Lower leg skin (tissue), 4 donors: ENCODE measurements at places on chromosomes 5 and 9. TPM values are rescaled to one million over a fixed set of nuclear protein-coding genes. Genes with fewer than 3 reads are reported as not detected.

The CER1 gene
- not detected for total RNA-seq

The WNT8A gene
- not detected for total RNA-seq

The SEC61B gene
- 77.6 TPM for total RNA-seq

The FOXD4L3 gene
- not detected for total RNA-seq

The SAXO1 gene
- 0.56 TPM for total RNA-seq

The LCN9 gene
- total RNA-seq: not detected

The TRIM23 gene
- 14.3 TPM for total RNA-seq

The RGS7BP gene
- 1.7 TPM for total RNA-seq

DNA sequence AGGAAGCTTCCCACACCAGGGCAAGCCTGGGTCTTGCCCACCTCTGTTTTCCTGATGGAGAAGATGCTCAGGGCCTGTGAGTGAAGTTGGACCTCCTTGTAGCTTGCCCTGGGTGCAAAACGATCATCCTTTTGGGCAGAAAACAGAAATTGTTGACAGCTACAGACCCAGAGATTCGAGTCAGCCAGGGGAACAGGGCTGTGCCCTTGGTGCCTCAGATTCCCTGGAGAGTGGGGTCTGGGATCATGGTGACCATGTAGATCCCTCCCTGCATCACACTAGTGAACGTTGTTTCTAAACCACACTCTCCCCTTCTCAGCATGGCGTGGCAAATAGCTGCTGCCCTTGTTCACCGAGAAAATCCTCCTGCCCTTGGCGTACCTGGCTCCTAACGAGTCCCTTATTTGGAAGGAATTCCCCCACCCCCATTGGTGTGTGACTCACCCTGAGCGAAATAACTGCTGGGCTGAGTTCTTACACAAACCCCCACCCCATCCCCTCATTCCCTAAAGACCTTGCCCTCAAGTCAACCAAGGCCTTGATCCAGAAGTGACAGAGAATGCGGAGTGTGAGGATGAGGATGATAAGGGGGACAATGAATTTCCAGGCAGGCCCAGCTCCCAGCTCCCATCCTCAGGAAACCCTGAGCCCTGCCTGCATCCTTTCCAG lies 1.1 kb upstream of the DCANP1 start:
- peak; percentile 66 for DNase-seq

GRCh38 chr5:130032807-130033206 lies 128.5 kb downstream of the CHSY3 start:
- DNase-seq: peak; percentile 44

DNA sequence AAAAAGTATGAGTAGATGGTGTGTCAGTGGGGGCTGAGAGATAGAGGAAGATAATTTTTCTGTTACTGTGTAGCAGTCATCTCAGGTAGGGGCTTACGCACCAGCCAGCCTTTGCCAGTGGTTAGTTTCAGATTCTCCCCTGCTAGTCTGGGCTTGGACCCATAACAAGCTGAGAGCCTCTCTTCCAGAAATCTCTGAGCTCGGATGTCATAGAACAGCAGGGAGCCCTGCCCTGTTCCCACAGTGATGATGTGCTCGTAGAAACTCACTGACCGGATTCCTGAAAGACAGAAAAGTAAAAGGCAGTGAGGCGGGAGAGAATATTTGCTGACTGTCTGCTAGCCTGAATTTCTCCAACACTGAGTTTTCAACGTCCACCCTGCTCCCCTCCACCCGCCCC lies 37.2 kb downstream of the DCAF12 start:
- no peak for DNase-seq

GRCh38 chr9:2743937-2744529 lies 26.7 kb downstream of the KCNV2 start:
- no peak for DNase-seq

GRCh38 chr5:31855134-31856040 lies 216.5 kb downstream of the PDZD2 start:
- peak; percentile 89 for DNase-seq

- no peak for DNase-seq
Measured at GRCh38 chr9:132443951-132444607, 34.1 kb downstream of the CFAP77 start.

DNA sequence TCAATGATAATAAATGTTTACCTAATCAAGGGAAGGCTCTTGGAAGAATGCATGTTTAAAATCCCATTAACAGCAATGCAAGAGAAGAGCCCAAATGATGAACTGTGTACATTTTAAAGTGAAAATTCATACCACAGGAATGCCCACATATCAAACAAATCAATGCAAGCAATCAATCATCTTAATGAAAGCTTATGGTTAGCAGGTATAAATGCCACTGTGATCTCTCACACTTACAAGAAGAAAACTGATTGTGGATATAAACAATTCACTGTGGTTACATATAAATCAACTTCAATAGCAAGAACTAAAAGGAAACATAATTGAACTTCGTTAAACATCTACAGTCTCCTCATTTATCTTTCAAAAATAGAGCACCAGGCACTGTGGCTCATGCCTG lies 161.0 kb upstream of the RORB start:
- no peak for DNase-seq

GRCh38 chr9:96644137-96644536 lies 11.0 kb downstream of the PRXL2C start:
- DNase-seq: no peak

DNA sequence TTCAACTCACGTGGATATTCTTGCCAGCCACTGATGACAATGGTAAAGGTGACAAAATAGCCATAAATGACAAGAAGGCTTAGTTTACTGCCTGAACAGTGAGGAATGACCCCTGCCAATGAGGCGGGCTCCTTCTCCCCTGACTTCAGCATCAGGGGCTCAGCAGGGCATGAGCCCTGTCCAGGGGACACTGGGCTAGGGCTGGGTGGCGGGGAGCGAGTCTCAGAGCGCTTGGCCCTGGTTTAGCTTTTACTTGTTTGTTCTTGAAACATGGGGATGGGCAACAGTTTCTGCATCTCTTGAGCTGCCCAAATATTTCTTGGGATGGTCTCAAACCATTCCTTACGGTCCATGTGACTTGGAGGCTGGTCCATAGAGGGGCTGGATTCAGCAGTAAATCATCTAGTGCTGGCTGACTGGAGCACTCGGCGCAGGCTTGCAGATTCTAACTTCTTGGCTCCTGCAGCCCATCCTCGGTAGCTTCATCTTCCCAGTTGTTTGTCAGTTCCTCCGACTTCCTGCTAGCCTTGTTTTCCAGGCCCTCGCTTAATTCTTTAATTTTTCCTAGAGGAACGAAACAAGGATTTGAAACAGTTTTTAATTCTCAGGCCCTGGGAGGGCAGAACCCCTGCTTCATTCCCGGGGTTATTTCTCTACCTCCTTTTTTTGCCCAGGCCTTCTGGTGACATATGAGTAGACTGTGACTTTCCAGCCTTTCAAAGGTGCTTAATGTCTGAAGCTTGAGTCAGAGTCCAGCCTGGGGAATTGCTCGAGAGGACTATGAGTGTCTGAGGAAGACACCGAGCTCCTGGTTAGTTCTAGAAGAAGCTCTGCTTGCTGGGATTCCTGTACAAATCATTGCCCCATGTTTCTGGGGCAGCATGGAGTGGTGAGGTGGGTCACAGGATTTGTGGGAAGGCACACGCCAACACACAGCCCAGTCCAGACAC lies 4.5 kb upstream of the HMCN2 start:
- peak; percentile 80 for DNase-seq

- DNase-seq: no peak
Measured at GRCh38 chr9:22142671-22143070, 133.6 kb upstream of the CDKN2B start.

- no peak for DNase-seq
Measured at GRCh38 chr5:166086568-166086967, 2204.9 kb upstream of the WWC1 start.

DNA sequence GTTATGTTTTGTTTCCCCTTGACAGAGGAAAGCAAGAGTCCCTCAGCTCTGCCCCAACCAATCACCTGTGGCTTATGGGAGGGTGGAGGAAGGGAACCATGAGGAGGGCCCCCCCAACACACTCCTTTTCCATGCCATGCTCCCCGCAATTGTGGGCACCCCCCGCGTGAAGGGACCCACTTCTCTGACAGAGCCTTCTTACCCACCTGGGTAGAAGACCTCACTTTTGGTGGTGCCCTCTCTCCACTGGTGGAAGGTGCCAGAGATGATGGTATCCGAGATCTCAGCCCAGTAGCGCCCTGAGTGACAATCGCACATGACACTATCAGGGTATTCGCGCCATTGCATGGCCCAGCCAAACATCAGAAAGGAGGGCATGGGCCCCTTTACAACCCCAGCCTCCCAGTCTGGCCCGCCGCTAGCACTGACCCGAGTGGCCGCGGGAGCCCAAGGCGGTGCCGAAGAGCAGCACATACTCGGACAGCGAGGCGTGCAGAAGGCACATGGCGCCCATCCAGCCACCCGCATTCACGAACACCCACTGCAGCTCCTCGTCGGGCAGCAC lies 714 bp downstream of the SIGMAR1 start:
- no peak for DNase-seq

DNA sequence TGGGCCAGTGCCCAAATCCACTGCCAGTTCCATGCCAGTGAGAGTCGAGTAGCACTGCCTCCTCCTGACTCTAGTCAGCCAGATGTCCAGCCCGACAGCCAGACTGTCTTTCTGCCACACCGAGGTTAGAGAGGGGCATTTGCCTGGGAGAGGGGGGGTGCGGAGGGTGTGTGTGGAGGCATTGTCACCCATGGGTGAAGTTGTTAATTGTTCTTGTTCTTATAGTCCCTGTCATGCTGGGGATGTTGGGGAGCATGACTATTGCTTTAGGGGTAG lies 1.1 kb downstream of the RGP1 start:
- no peak for DNase-seq

DNA sequence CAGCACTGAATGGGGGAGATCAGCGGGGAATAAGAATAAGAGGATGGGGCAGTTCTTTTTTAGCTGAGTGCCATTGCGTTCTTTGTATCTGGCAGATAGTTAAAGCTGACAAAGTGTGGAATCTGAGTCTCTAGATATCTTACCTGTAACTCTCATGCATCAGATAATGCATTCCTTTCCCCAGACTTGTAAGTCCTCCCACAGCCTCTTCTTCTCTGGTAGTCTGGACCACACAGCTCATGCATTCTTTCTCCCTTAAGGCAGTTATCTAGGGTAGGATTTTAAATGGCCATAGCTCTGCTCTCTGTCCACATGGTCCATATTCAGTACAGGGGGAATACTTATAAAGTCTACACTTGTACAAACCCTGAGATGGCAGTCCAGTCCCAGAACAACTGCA lies 54.0 kb upstream of the FGF10 start:
- DNase-seq: no peak

DNA sequence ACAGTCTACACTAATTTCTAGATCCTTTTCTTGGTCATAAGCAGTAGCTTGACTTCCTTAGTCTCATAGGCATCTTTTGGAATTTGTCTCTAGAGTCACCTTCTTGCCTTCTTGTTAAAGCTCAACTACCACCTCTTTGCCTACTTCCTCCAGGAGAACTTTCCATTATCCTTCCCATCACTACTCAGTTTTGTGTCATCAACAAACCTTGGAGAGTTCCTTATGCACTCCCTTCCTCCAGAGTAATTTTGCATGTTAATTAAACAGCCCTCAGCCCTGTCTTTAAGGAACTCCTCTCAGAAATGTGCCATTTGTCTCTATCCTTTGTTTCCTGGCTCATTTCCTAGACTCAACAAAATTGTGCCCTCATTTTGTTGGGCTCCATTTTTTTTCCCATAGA lies 4.2 kb upstream of the EPB41L4B start:
- DNase-seq: no peak

DNA sequence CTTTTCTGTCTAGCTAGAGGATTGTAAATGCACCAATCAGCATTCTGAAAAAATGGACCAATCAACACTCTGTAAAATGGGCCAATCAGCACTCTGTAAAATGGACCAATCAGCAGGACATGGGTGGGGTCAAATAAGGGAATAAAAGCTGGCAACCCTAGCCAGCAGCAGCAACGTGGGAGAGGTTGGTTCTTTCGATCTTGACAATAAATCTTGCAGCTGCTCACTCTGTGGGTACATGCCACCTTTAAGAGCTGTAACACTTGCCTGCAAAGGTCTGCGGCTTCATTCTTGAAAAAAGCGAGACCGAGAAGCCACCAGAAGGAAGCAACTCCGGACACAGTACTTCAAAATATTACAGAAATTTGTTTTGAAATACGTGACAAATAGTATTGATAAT lies 424.6 kb upstream of the CDH9 start:
- DNase-seq: no peak

- no peak for DNase-seq
Measured at GRCh38 chr9:36974731-36975130, 59.3 kb downstream of the PAX5 start.

GRCh38 chr5:58795327-58795726 lies 212.5 kb downstream of the RAB3C start:
- no peak for DNase-seq

DNA sequence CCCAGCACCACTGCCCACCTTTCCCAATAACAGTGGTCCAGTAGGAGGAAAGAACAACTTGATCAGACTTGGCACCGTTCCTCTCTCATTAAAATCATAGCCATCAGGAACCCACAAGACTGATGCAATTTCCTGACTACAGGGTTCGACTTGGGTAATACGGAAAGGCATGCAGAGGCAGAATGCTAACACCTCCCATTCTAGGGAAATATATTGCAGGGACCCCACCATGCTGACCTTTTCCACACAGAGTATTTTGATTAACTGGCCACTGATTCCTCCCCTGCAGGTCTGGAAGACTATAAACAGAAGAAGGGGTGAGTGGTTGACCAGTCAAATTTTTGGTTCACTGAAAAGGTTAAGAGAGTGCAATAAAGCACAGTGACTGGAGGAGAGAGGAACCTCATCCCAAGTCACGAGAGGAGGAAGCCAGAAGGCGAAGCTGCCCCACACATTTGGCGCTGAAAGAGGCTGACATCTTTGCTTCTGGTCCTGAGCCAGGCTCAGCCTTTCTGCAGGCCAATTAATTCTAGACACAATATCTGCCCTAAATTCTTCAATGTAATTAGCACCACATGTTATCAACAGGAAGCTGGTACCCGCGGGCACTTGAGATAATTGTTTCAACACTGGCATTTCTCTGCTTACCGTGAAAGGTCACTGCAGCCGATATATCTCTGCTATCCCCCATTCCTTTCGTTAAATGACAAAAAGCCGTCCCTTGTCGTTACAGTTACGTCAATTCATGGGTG lies 64.7 kb upstream of the SPOCK1 start:
- DNase-seq: no peak

DNA sequence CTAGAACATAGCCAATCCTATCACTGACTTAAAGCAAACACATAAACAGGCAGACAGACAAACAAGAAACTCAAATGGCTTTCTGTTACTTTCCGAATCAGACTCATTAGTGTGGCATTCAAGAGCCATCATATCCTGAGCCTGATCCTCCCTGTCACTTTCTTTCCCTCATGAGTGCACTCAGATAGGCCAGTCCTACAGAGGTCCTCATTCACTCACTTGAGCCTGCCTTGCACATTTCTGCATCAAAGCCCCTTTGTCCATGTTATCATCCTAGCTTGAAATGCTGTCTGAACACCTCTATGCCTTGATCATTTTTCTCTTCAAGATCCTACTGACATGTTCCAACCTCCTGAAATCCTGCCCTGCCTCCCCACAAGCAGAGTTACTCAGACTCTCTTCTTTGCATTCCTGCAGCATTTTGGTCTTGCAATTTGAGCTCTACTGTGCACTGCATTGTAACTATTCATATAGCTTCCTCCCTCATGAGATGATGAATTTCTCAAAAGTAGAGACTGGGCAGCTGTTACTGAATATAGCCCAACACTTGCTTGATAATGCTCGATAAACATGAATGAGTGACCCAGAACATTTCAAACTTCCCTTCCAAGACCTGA lies 126.9 kb downstream of the PALM2AKAP2 start:
- DNase-seq: no peak

GRCh38 chr5:80569961-80570786 lies at the start of gene ANKRD34B:
ANKRD34B (minus strand) TSS chr5:80570280; CDS start chr5:80560019, 10,261 bp downstream.
- no peak for DNase-seq

- DNase-seq: peak; percentile 84
Measured at GRCh38 chr9:137434498-137435380, 6.4 kb downstream of the ENTPD8 start.

- DNase-seq: no peak
Measured at GRCh38 chr9:90774071-90774470, 27.5 kb upstream of the SYK start.
